ENCODE measurements at places on chromosomes 12 and 14. TPM values are rescaled to one million over a fixed set of nuclear protein-coding genes. Genes with fewer than 3 reads are reported as not detected.

Gene CLEC14A
- 418 TPM for total RNA-seq

Gene HDAC7
- total RNA-seq: 86.2 TPM

Gene GPR84
- 0.38 TPM for total RNA-seq

Gene ATF7IP
- 43.1 TPM for total RNA-seq

Gene ESPL1
- total RNA-seq: 6.2 TPM
